NCI-H1105 (cell line): ENCODE measurements at places on chromosomes 3 and 15.
A peak's percentile ranks its signal among the peaks of the same experiment; 100 is the strongest.

GRCh38 chr3:128442070-128442469, 24.6 kb downstream of the DNAJB8 start:
- DNase-seq = no peak

DNA sequence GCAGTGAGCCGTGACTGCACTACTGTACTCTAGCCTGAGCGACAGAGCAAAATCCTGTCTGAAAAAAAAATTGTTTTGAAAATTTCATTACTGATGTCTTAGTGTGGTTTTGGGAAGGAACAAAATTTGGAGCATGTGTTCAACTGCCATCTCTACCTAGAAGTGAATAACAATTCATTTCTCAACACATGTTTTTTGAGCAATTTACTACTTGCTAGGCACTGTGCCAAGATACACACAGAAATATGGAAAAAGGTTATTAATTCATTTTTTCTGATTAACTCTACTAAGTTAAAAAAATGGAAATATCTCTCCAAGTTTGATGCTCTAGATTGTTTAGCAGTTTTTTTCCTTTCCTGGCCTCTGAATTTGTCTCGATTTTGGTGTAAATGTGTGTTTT, 5.2 kb upstream of the TCF12 start:
- DNase-seq = no peak

- DNase-seq = no peak
Observed at GRCh38 chr3:147415286-147415685, 6.1 kb downstream of the ZIC1 start.

DNA sequence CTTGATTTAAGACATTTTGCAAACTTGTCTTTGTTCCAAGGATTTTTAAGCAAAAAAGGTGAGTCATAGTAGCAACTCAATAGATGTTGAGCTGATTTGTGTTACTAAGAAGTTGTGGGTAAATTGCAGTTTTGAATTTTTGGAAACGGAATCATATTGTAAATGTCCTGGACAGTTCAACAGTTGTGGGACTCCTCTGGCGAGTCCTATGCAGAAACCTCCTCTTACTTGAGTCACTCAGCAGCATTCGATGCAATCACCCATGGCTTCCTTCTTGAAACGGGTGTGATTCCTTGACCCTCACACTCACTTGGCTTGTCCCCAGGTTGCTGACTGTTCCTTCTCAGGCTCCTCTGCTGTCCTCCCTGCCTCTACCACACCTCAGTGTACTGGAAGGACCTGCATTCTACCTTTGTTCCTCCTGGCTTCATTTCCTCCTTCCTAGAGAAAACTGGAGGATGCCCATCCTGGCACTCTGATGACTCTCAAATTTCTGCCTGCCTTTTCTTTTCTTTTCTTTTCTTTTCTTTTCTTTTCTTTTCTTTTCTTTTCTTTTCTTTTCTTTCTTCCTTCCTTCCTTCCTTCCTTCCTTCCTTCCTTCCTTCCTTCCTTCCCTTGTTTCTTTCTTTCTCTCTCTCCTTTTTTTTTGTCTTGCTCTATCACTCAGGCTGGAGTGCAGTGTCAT, 52.8 kb upstream of the DGKG start:
- DNase-seq = no peak

DNA sequence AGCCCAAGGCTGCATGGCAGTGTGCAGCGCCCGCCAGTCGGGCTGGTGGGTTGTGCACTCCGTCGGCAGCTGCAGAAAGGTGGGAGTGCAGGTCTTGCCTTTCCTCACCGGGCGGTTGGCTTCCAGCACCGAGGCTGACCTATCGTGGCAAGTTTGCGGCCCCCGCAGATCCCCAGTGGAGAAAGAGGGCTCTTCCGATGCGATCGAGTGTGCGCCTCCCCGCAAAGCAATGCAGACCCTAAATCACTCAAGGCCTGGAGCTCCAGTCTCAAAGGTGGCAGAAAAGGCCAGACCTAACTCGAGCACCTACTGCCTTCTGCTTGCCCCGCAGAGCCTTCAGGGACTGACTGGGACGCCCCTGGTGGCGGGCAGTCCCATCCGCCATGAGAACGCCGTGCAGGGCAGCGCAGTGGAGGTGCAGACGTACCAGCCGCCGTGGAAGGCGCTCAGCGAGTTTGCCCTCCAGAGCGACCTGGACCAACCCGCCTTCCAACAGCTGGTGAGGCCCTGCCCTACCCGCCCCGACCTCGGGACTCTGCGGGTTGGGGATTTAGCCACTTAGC, 4.3 kb downstream of the ISL2 start:
- no peak for DNase-seq

GRCh38 chr3:12938258-12938711, 96.9 kb upstream of the RPL32 start:
- no peak for DNase-seq

- peak; percentile 34 for DNase-seq
Observed at GRCh38 chr3:176275113-176275512, 922.2 kb downstream of the TBL1XR1 start.

DNA sequence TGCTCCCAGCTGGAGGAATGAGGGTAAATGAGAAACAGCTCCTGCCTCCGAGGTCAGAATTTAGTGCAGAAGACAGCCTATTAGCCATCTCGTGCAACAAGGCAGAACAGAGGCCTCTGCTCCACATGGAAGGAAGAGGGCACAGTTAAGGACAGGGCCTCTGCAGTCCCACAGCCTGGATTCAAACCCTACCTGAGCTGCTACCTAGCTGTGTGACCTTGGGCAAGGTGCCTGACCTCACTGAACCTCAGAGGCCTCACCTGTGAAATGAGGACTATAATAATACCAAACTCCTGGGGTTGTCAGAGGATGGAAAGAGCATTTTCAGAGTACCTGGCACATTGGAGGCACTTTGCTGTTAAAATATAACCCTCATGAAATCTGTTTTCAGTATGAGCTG, 285.7 kb upstream of the CTNNB1 start:
- no peak for DNase-seq

- DNase-seq = no peak
Observed at GRCh38 chr3:135136361-135137100, 341.5 kb downstream of the EPHB1 start.

DNA sequence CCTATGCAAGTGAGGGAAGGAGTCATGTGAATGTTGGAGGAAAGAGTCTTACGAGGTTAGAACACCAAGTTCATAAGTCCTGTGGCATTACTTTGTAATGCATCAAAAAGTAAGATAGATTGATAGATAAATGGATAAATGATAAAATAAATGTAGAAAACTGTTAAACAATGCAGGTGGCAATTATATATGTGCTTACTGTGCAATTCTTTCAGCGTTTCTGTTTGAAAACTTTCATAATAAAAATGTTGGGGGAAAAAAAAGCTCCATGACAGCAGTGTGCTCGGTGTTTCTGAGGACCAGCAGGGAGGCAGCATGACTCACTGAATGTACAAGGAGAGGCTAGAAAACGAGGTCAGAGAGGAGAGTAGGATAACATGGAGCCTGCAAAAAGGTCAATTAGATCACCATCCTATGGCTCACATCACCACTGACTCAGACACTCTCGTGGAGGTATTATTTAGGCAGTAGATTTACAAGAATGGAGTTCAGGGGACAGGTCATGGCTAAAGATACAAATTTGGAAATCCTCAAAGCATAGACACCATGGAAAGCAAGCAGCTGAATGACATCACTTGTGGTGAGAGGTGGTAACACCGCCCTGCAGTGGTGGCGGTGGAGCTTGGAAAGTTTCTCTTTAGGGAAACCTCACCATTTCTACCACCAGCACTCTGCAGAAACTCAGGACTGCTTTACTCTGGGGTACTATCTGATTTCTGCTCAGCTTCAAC, 219.8 kb downstream of the CTNNB1 start:
- no peak for DNase-seq

- DNase-seq = no peak
Observed at GRCh38 chr3:10783360-10784351, 32.4 kb upstream of the SLC6A11 start.

GRCh38 chr15:33262306-33262705, 48.5 kb upstream of the RYR3 start:
- no peak for DNase-seq

DNA sequence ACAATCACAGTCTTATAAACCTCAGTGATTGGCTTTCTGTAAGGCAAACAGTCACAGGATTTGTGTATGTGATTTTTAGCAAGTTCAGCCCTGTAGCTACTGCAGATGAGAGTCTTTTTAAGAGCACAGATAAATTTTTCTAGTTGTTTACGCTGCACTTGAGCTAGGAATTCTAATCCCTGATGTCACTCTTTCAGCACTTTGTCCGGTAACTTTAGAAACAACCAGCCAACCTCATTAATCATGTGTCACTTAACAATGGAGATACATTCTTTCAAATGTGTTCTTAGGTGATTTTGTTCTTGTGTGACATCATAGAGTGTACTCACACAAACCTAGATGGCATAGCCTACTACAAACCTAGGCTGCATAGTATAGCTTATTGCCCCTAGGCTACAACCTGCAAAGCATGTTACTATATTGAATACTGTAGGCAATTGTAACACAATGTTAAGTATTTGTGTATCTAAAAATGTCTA, 36.8 kb upstream of the GOLGA6L2 start:
- DNase-seq = no peak

DNA sequence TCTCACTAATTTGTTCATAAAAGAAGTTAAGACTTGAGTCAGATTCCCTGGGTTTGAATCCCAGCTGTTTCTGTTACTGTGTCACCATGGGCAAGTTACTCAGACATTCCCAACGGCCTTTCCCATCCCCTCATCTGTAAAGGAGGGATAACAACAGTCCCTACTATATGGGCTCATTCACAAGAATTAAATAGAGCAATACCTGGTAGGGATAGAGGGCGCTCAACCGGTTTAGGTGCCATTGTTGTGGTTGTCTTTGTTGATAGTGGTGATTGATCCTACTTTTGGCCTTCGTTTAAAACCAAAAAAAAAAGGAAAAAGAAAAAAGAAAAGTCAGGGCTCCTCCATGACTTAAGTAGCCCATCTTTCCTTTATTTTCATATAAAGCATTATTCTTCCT, 563.1 kb downstream of the GRM7 start:
- no peak for DNase-seq

DNA sequence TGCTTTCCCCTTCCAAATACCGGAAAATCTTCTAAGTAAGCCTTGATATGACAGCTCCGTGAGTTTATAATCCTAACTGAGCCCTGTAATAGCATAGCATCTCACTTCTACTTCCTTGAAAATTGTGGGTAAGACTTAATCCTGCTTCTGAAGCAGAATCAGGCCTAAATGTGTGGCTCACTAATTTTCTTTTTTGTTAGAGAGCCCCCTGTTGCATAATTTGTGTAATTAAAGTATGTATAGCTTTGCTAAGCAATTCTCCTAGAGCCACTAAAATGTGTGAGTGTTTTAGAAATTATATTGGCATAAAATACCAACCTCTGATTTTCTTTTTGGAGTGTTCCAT, 304.4 kb downstream of the FGF12 start:
- peak; percentile 27 for DNase-seq

DNA sequence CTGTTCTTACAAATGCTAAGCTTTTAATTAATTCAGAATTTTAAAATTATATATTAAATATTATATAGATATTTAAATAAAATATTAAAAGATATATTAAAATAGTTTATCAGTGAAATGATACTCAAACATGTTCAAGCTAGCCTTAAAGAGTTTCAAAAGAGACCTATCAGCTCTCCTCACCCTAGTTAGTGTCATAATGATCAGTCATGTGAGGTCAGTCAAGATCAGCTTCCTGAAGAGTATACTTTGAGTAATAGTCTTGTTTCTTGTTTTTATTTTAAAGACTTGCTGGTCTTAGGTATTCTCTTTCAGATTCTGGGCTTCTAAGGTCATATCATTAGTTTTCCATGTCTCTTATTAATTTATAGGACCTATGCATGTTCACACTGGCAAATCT, 14.5 kb downstream of the EXOG start:
- DNase-seq = no peak

- no peak for DNase-seq
Observed at GRCh38 chr3:142694225-142694624, 29.6 kb upstream of the TRPC1 start.

- DNase-seq = no peak
Observed at GRCh38 chr15:38878926-38879325, 314.3 kb upstream of the RASGRP1 start.

GRCh38 chr3:61589856-61590255, 28.5 kb downstream of the PTPRG start:
- no peak for DNase-seq

- DNase-seq = no peak
Observed at GRCh38 chr3:115244350-115244749, 97.3 kb upstream of the ZBTB20 start.

DNA sequence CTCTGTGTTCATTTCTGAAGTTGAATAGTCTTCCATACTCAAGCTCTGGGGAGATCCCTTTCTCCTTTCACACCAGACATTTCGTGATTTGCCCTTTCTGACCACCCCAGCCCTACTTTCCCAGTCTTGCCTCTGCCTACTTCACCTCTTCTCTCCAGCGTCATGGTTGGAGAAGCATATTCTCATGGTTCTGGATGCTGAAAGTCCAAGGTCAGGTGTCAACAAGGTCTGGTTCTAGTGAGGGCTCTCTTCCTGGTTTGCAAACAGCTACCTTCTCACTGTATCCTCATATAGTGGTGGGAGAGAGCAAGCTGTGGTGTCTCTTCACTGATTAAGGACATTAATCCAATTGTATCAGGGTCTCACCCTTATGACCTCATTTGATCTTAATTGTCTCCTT, 169.4 kb downstream of the IGF1R start:
- no peak for DNase-seq

DNA sequence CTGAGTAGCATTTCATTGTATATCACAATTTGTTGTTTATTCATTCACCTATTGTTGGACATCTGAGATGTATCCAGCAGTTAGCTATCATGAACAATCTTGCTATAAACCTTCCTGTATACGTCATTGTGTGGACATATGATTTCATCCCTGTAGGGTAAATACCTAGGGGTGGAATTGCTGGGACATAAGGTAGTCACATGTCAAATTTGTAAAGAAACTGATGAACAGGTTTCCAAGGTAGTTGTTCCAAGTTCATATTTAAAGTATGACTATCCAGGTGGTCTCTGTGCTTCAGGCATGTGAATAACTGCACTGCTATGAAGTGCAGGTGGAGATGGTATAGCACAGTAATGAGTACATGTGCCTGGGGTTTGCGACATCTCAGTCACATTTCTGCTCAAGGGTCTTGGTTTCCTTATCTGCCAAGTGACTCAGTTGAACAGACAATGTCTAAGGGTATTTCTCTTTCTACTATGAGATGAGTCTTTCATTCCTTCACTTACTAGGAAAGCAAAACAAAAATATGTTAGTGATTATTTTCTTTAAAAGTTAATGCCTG, 229.0 kb upstream of the HES1 start:
- no peak for DNase-seq

DNA sequence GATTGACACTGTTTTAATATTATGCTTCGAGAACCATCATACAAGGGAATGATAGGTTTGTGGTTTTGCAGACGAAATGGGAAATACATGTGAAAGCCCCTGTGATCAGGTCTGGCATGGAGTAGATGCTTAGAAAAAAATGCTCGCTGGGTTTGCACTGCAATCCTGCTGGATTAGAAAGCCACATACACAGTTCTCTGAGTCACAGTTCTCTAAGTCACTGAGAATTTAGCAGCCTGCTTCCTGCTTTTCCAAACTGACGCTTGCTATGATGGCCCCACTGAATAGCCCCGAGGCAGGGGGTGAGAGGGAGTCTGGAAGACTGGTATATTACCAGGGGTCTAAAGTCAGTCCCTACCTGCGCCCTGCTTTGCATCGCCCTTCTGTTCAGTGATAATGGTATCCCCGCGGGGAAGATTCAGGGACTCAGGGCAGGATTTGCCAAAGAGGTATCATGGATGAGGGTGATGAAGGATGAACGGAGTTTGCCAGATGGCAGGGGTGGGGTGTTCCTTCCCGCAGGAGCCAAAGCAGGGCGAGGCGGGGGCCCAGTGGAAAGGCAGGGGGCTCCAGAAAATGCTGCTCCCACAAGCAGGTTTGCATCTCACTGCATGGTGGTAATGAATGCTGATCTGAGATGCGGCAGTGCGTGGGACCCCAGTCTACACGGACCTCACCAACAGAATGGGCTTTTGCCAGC, 82.3 kb downstream of the IQSEC1 start:
- no peak for DNase-seq
